ENCODE measurements at places on chromosomes 2 and 18.

GRCh38 chr2:69165091-69165880 is 152.3 kb downstream of the ANTXR1 start:
- DNase-seq: peak; percentile 19

DNA sequence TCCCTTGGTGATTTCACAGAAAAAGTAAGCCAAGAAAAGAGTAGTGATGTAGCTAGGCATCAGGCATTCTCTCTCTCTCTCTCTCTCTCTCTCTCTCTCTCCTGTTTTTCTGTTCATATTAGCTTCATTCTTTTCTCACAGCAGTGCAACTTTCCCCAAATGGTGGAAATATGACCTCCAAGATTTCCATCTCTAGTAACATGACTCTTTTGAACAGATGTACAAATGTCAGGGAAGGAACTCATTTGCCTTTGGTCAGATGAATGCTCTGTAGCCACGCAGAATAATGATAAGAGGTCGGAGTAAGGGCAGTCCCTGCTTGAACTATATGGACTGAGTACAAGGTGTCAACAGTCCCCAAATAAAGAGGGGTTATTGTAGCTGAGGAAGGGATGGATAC is 316.2 kb downstream of the GALNT13 start:
- DNase-seq: no peak

- no peak for DNase-seq
Observed at GRCh38 chr2:221270806-221271205, 301.3 kb downstream of the EPHA4 start.

DNA sequence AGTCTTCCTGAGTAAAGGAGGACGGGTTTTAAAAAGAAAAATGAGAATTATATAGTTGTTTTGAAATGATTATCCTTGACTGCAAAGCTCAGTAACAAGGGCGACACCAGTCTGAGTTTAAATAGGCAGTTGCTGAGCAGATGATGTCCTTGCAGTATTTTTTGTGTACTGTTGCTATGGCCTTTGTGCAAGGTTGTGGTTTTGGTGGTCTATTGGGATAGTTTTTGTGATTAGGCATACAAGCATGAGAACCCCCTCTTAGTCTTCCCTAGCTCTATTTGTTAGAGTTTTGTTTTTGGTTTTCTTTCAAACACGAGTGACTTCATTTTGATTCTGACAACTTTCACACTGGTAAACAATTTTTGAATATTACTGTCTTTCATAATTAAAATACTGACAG is 64.1 kb downstream of the TAF4B start:
- no peak for DNase-seq

GRCh38 chr2:236496340-236496739 is 73.3 kb upstream of the ACKR3 start:
- no peak for DNase-seq

- DNase-seq: no peak
Observed at GRCh38 chr2:65316072-65316471, 88.4 kb downstream of the ACTR2 start.

- no peak for DNase-seq
Observed at GRCh38 chr2:10028407-10028987, 14.9 kb upstream of the KLF11 start.

DNA sequence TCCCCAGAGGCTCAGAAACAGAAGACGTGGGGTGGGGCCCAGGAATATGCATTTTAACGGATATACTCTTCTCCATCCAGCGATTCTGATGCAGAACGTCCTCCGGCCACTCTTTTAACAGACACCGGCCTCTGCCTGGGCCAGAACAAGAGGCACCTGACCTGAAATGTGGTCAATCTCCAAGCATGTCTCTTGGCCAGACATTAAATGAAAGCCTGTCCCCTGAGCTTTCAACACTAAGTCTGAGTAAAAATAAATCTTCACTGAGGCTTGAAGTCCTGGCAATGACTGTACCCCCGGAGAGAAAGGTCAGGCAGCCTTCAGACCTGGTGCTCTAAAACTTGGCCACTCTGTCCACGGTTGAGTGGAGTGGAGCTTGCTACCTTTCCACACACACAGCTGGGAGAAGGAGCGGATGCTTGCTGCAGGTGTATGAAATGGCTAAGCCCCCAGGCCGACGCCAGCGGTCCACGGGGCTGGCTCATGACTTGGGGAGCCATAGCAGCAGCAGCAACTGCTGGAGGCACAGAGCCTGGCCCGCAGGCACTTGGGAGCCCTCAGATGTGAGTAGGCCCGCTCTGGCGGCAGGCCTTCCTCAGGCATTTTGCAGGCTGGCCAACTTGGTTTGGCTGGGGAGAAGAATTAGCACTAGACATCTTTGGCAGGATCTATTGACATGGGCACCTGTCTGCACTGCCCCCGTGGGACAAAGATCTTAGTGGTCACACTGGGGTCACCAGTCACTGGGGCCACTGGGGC is 79.7 kb downstream of the TMEM17 start:
- DNase-seq: no peak

DNA sequence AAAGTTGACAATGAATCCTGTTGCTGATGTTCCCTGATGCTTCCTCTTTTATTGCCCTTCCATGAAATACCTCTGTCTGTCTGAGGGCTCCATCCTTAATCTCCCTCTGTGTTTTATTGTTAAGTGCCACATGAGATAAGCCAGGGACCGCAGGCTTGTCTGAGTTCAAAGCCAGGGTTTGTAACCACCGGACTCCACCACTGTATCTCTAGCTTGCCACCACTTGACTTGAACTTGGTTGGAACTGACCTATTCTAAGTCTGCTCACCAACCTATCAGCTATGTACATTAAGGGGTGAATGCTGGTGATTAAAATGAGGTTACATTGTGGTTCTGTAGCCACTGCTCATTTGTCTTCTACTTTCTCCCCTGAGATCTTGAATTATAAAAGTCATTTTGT is 328.5 kb upstream of the ZEB2 start:
- DNase-seq: no peak

- no peak for DNase-seq
Observed at GRCh38 chr18:60508108-60508507, 135.5 kb upstream of the MC4R start.

GRCh38 chr2:190910341-190911136 is 29.9 kb downstream of the GLS start:
- no peak for DNase-seq

DNA sequence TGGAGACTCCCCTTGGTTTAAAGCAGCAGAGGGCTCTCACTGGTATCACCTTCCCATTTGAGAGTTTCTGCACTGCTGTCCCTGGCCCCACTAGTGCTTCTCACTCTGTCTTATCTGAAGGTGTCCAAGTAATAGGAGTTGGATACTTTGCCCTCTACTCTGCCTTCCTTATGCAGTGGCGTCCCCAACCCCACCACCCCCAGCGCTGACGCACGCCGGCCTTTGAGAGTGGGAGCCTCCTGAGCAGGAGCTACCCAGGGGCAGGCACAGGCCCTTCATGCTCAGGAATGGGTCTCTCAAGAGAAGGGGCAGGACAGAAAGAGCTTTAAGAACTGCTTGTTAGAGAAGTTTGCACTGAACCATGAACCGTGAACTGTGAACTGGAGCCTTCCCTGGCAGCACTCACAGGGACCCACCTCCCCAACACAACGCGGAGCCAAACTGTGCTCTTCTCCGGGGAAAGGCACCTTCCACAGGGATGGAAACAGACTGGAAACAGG is 3.3 kb downstream of the CIB4 start:
- DNase-seq: no peak

DNA sequence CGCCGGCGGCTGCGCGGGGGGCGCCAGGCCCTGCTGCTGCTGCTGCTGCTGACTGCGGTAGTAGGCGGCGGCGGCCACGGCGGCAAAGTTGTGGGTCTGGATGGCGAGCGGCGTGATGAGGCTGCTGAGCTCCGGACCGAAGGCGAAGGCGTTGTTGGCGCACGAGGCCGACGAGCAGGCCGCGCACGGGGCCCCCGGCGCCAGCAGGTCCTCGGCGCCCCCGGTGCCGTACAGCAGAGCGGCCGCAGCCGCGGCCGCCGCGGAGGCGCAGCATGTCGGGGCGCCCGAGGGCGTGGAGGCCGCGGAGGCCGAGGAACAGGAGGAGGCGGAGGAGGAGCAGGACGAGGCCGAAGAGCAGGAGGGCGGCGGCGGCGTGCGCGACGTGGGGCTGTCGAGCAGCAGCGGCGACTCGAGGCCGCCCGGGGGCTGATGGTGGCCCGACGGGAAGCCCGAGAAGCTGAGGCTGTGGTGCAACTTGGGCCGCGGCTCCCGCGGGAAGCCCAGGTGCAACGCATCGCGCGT is 1.8 kb downstream of the ZFP36L2 start:
- DNase-seq: no peak

DNA sequence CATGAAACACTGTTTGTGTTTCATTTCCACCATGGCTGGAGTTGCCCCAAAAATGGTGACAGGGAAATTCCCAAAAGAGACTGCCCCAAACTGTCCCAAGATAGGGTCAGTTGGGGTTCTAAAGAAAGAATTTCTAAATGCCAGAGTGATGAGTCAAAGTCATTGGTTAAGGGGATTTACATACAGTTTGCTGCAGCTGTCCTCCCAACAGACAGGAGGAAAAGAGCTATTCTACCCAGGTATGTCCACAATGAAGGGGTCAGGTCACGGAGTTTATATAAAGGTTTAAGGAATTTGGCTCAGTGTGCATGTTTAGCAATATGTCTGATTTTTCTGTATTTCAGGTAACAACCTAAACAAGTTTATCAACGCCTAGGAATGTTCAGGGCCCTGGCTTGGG is 344.1 kb downstream of the TDRD15 start:
- no peak for DNase-seq

DNA sequence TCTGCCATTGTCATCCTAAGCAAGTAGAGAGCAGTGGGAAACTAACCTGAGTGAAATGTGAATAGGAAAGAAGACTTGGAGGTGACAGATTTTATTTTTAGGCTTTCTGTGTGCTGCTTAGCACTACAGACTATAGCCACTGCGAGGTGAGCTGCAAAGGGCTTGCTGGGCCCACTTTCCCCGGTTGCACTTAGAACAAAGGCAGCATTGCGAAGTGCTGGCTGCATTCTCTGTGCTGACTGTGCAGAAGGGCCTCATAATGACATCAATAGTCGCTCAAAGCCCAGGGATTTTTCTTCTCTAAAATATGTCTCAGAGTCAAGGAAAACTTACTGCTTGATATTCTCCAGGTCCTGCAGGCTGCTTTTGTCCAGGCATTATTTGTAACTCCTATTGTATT is 592.1 kb downstream of the TDRD15 start:
- no peak for DNase-seq

DNA sequence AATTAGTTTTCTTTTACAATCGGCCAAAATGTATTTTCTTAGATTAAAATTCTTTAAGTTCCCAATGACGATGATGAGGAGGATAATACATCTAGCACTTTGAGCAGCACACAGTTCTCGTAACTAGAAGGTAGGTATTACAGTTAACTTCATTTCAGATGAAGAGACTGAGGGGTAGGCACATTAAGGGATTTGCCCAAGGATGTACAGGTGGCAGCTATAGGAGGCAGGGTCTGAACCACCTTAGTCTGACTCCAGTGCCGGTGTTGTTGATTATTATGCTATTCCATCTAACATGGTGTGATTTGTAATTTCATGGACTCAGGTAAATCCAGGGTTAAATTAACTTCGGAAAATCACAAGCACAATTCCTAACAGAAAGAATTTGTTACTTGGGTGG is 1.1 kb downstream of the CD28 start:
- DNase-seq: no peak

GRCh38 chr2:241454837-241455485 is 53.4 kb downstream of the STK25 start:
- no peak for DNase-seq

DNA sequence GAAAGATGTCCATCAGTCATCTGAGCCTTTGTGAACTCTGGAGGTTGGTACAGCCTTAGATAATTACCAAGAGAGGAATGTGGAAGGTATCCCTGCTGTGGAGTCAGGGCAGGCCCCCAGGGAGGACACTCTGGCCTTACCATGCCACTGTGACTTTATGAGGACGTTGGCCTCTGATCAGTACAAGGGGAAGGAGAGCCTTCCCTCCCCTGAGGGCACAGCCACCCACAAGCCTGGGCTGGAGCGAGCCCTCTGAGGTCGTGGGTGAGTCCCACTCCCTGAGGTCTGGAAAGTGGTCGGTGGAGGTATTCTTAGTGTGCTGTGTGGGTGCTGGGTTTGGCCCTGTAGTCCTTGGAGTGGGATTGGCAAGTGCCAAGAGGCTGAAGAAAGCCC is 91.6 kb downstream of the STPG4 start:
- DNase-seq: no peak

- DNase-seq: peak; percentile 57
Observed at GRCh38 chr2:86298411-86299390, 38.7 kb downstream of the REEP1 start.

- DNase-seq: no peak
Observed at GRCh38 chr2:215627771-215628170, 191.9 kb upstream of the FN1 start.

DNA sequence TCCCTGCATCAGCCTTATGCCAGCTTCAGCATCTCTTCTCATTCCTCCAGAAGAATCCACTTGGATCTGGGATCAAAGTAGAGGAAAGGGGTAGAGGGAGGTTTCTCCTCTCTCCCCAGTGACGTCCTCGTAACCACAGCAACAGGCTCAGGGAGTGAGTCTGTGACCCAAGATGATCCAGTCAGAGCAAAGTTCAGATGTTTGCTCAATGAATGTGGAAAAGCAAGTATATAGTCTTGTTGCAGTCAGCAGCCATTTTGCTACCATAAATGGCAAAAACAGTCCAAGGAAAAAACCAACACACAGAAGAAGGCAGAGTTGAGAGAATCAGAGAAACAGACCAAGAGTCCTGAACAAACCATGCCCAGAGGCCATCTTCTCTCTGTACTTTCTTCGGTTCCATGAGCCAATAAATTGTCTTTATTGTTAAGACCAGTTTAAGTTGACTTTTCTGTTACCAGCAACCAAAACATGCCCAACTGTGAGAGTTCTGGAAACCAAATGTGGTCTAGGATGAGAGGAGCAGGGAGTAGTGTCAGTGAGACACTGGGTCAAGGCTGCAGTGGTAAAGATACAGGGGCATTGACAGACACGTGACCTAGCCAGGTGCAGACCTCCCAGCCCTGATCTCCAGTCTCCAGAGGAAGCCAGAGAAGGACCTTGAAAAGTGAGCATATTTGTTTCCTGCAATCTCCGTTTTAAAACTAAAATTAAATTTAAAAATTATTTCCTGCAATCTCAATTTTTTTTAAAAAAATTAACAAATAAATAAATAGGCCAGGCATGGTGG is 3.2 kb upstream of the CXCR1 start:
- no peak for DNase-seq

DNA sequence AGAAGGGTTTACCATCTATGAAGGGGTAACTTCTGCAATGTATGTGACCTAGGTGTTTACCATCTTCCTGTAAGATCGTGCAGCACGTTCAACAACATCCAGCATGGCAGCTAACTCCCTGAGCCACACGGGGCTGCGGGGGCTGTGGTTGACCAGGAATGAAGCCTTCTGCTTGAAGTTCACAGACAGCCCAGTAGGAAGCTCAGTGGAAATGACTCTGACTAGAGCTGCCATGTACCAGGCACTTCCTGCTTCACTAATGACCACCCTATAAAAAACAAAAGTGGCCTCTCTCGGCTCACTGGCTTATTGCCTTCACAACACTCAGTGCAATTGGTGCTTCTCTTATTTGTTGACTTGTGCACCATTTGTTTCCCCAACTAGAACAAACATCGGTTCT is 99.7 kb upstream of the SMAD7 start:
- no peak for DNase-seq
